ENCODE measurements at places on chromosomes 7 and 10.

GRCh38 chr7:104848138-104848990 is 165.6 kb upstream of the KMT2E start:
- DNase-seq = peak; percentile 53

- DNase-seq = no peak
Observed at GRCh38 chr7:30206491-30206890, 71.7 kb downstream of the MTURN start.

GRCh38 chr7:36916116-36916515 is 191.8 kb upstream of the AOAH start:
- DNase-seq = no peak

GRCh38 chr10:8053446-8054243 is 843 bp upstream of the GATA3 start:
- DNase-seq = peak; percentile 95

DNA sequence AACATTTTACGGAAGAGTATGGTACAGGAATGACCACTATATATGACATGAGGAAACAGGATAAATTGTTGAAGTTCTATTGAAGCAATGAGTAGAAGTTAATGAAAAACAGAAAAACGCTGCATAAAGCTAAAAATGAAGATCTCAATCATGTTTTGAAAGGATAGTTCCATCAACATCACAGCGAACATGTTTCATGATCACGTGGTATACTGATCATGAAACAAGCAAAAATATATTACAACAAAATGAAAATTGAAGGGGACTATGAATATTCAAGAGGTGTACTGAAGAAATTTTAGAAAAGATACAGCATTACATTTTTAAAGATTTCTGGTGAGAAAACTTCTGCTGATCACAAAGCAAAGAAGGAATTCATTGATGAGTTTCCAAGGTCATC is 45.9 kb upstream of the TAC1 start:
- no peak for DNase-seq

DNA sequence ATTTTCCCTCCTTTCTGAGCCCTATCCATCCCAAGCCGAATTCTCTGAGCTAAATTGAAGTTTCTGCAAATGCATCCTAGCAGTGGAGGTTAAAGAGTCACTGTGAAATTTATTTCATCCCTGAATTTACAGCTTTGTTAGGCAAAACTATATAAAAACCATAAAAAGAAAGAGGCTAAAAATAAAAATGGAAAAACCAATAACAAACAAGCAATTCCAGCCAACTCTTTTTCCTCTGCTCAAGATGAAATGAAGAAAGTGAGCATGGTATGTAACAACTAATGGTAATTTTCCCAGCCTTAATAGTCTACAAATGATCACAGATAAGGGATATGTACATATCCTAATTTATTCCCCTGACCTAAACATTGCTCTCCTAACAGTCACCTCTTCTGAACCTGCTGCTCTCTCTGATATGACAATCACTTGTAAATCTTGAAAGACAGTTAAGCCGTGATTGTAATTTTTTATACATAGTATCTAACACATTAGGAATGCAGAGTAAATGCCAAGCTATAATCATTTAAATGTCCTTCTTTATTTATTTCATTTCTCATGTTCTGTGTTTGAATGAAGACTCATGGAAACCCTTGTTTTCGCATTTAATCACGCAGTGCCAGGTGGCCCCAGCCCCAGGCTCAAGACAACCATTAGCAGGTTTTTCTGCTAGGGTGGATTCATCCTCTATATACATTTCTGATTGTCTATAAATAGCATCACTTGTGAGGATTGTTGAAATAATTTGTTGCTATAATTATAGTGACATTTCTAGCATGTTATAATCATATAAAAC is 48.6 kb upstream of the NRP1 start:
- DNase-seq = no peak

DNA sequence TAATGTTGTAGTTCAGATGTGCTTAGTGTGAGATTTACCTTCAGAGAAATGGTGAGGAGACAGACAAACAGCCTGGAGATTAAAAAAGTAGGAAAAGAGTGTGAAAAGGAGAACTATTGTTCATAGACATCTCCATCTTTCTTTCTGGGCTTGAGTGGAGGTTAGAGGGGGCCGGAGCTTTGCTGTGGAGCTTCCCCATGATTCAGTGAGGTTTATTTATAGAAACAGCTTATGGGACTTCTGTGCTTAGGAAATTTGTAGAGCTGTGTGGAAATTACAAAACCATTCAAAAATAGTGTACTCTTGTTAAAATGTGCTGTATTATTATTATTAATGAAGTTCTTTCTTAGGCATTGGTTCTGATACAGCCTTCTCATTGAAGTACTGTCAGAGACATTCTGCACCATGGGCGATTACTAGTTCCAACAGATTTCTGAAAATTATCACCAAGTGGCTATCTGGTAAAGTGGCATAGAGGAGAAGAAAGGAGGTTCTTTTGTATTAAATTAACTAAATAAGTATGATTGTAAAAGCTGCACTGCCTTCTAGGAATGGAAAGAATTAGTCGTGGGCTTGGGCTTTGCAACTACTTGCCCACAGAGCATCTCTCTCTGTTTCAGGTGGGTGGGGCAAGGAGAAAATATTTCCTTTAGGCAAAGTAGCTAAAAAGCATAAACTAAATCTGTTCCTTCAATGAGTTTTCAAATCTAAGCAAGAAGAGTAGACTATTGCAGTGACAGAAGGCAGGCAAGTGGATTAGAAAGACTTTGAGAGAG is 8.7 kb upstream of the TCAF1 start:
- DNase-seq = no peak
